ENCODE measurements at places on chromosomes 7 and 10.

GRCh38 chr10:28881171-28881882, 204.0 kb downstream of the BAMBI start:
- DNase-seq: no peak

- DNase-seq: no peak
Observed at GRCh38 chr7:3080106-3080505, 36.4 kb upstream of the CARD11 start.

DNA sequence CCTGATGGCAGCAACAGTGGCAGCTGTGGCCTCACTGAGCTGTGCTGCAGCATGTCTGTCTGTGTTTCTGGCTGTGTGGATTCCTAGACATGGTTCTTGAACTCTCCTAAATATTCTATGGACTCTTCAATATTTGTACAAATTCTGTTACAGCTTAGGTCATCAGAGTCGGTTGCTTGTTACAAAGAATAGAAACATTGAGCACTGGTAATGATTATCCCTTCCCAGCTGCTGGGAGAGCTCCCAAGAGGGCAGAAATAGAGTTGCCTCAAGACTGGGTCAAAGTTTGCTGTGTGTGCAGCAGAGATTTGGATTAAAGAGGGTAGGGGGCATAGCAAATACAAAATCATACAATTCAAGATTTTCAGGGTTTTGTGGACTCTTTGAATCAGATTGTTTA, 337.1 kb upstream of the AKR1E2 start:
- no peak for DNase-seq

- no peak for DNase-seq
Observed at GRCh38 chr7:24912874-24913514, 67.0 kb downstream of the OSBPL3 start.

DNA sequence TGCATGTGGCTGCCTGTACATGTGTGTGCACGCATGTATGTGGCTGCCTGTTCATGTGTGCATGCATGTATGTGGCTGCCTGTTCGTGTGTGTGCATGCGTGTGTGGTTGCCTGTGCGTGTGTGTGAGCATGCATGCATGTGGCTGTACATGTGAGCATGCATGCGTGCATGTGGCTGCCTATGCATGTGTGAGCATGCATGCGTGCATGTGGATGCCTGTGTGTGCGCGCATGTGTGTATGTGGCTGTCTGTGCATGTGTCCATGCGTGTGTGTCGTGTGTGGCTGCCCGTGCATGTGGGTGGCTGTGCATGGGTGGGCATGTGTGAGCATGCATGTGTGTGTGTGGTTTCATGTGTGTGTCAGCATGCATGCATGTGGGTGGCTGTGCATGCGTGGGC, 218.3 kb downstream of the ELFN1 start:
- no peak for DNase-seq

DNA sequence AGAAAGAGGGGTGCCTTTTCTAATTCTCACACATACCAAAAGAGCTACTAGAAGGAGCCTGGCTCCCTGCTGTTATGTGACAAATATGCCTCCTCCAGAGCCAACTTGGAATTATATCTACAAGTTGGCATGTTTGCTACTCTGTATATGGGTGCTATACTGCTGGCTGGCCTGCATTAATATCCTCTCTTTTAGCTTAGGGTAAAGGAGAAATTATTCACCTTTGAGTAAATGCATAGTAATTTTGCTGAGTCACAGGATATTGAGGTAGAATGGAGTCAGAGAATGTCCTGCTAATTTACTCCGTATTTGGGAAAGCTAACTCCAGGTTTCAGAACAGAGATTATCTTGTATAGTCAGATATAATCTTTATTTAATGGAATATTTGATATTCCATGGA, 24.2 kb upstream of the LIPN start:
- no peak for DNase-seq

DNA sequence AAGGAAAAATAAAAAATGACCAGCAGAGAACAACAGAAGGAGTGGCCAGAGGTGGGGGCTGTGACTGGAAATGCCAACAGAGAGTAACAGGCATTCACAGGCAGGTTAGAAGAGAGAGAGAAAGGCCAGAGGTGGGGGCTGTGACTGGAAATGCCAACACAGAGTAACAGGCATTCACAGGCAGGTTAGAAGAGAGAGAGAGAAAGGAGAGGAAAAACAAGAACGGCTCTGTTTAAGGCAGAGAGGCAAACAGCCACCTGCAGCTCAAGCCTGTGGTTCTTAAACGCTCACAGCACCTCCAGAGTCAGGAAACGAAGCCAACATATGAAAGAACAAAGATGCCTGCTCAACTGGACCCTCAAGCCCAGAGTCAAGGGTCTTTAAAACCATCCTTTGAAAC, 39.5 kb upstream of the DGKI start:
- no peak for DNase-seq

- DNase-seq: peak; percentile 91
Observed at GRCh38 chr7:30564243-30564892, 30.3 kb upstream of the GARS1 start.

- no peak for DNase-seq
Observed at GRCh38 chr10:668786-669485, 20.5 kb downstream of the DIP2C start.

GRCh38 chr7:51458693-51459092, 142.1 kb upstream of the COBL start:
- DNase-seq: no peak

DNA sequence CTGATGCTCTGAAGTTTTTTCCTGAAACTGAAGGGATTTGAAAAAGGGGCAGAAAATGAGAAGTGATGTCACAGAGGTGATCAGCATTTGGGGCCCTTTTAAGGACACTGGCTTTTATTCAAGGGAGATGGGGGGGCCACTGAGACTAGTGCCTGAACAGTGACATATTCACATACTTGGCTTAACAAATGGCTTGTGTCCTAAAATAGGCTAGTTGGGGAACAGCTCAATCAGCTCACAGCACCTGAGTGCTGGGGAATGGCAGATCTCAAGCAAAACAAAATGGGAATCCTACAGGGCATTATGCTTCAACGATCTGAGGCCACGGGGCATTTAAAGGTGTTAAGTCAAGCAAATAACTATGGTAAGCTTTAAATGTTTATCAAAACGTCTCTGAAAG, 90.1 kb downstream of the UBE2H start:
- DNase-seq: no peak

Data from NCI-H1694 (cell line).